Activated CD8-positive, alpha-beta memory T cell treated with anti-CD3 and anti-CD28 coated beads, Interleukin-2, amount 10 ng/mL, durations not matched to agents 7 days and 5 days (primary cell): ENCODE measurements at places on chromosomes 4 and X. TPM values are rescaled to one million over a fixed set of nuclear protein-coding genes. Genes with fewer than 3 reads are reported as not detected.
A peak's percentile ranks its signal among the peaks of the same experiment; 100 is the strongest.

- H3K4me1 ChIP-seq: peaks cover 84% of the 10 kb centered on the region
- no peak for DNase-seq
- H3K27me3 ChIP-seq: no peaks in the 10 kb centered on the region
- H3K27ac ChIP-seq: peak overlapping the region; percentile 45
- H3K36me3 ChIP-seq: peaks cover 18% of the 10 kb centered on the region
These were observed 61.5 kb downstream of the TMEM131L start for GRCh38 chr4:153527690-153528089.

GYPE gene
- total RNA-seq: 1.8 TPM

- no peak within 1 kb of the TSS for H3K4me3 ChIP-seq
- H3K27ac ChIP-seq: no peak within 1 kb of the TSS
- H3K4me1 ChIP-seq: peaks cover 5% of the 10 kb centered on the region
- no peak for DNase-seq
- no peaks in the 10 kb centered on the region for H3K36me3 ChIP-seq
- H3K27me3 ChIP-seq: no peaks in the 10 kb centered on the region
These were observed at the start of gene CLNK for GRCh38 chr4:10684631-10685030. TSS of gene CLNK (minus strand) at chr4:10684768. CDS start at chr4:10667869, 16,899 bp downstream.

GRCh38 chr4:56315543-56315942, 71.7 kb downstream of the AASDH start:
- H3K4me3 ChIP-seq: no peak overlapping the region
- H3K4me1 ChIP-seq: no peaks in the 10 kb centered on the region
- H3K27ac ChIP-seq: no peak overlapping the region
- no peak for DNase-seq
- no peaks in the 10 kb centered on the region for H3K36me3 ChIP-seq

- H3K27ac ChIP-seq: no peak overlapping the region
- H3K27me3 ChIP-seq: no peaks in the 10 kb centered on the region
- no peak for DNase-seq
- H3K36me3 ChIP-seq: no peaks in the 10 kb centered on the region
- no peaks in the 10 kb centered on the region for H3K4me1 ChIP-seq
- no peak overlapping the region for H3K4me3 ChIP-seq
These were observed 468.5 kb downstream of the IQCM start for GRCh38 chr4:149347139-149347538.

CD99L2 gene
- 21.2 TPM for total RNA-seq

NPNT gene
- not detected for total RNA-seq

- no peak overlapping the region for H3K4me3 ChIP-seq
- no peak overlapping the region for H3K27ac ChIP-seq
- peaks cover 9% of the 10 kb centered on the region for H3K4me1 ChIP-seq
- no peak for DNase-seq
These were observed 49.3 kb upstream of the RPL34 start for GRCh38 chr4:108570993-108571569.

DNA sequence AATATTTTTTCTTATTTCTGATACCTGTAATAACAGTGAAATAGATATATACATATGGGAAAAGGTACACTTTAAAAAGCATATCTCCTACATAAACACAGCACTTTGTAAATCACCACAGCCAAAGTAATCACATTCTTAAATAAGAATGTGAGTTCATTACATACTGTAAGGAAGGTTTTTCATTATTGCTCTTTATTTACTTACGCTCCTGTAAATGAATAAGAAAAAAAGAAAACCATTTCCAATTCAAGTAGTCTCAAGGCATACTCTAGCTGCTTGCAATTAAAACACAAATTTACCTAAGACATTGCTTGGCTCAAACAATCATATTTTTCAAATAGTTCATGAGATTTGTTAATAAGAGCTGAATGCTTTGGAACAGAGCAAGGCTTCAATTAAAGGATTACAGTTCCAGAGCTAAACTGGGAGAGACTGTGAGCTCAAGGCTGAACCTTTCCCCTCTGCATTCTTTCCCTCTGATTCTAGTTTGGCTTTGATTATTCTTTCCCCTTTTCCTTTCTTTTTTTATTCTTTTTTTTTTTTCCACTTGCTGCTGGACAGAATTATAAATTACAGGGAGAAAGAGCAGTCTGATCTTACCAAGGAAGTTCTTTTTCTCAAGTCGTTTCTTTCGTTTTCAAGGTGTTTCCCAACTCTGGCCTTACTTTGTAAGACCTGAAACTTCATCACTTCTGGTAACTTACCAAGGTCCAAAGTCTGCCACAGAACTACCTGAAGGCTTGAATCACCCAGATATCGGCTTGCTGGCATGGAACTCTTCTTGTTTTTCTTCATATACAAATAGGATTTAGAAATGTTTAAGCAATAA, 278.3 kb downstream of the INPP4B start:
- peaks cover under 1% of the 10 kb centered on the region for H3K36me3 ChIP-seq
- H3K27me3 ChIP-seq: no peaks in the 10 kb centered on the region
- peaks cover 38% of the 10 kb centered on the region for H3K4me1 ChIP-seq
- H3K4me3 ChIP-seq: peak overlapping the region; percentile 79
- DNase-seq: no peak
- peak overlapping the region; percentile 85 for H3K27ac ChIP-seq

- no peaks in the 10 kb centered on the region for H3K36me3 ChIP-seq
- H3K4me1 ChIP-seq: no peaks in the 10 kb centered on the region
- H3K27ac ChIP-seq: no peak overlapping the region
- H3K27me3 ChIP-seq: peaks cover 27% of the 10 kb centered on the region
These were observed 44.7 kb downstream of the TMEM150C start for GRCh38 chr4:82517043-82517442.

CXCL8 gene
- total RNA-seq: 0.80 TPM

GRCh38 chr4:146329050-146329716, 114.8 kb downstream of the REELD1 start:
- no peaks in the 10 kb centered on the region for H3K27me3 ChIP-seq
- DNase-seq: no peak
- no peak overlapping the region for H3K4me3 ChIP-seq
- H3K27ac ChIP-seq: no peak overlapping the region
- H3K36me3 ChIP-seq: peaks cover 5% of the 10 kb centered on the region

DNA sequence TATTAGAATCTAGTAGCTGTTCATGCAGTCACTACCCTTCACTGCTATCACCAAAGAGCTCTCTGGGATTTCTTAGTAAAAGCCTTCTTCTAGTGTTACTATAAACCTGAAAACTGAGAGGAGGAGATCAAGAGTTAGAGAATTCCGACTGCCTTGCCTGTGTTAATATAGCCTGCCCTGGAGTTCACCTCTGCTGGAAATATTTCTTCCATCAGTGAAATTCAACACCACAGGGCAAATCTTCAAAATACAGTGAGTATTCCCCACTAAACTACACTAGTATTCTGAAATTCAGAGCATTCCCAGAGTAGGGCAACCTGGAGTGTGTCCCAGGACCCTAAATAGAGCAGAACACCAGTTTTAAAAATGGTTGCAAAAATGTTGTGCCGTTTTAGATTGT, 301.1 kb downstream of the ARHGAP24 start:
- no peaks in the 10 kb centered on the region for H3K4me1 ChIP-seq
- no peaks in the 10 kb centered on the region for H3K27me3 ChIP-seq
- H3K36me3 ChIP-seq: no peaks in the 10 kb centered on the region
- no peak overlapping the region for H3K27ac ChIP-seq

DNA sequence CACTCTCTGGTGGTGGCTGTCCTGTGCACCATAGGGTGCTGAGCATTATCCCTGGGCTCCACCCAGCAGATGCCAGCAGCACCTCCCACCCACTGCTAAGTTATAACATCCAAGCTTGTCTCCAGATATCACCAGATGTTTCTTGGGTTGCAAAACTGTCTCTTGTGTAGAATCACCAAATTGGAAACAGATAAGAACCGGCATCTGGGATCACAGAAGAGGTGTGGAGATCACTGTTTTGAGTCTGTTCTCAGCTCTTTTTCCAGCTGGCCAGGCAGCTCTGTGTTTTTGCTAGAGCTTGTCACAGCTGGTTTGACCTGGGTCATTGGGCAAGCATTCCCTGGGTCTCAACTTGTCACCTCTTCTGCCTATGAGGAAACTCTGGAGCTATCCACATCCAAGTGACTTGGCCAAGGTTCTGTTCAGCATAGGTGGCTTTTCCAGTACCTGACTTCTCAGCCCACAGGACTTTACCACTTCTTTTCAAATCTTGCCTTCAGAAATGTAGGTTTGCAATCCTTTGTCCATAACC, 15.3 kb upstream of the PUDP start:
- H3K4me1 ChIP-seq: peaks cover 6% of the 10 kb centered on the region
- no peaks in the 10 kb centered on the region for H3K36me3 ChIP-seq
- no peaks in the 10 kb centered on the region for H3K27me3 ChIP-seq
- H3K4me3 ChIP-seq: no peak overlapping the region
- H3K27ac ChIP-seq: no peak overlapping the region

DNA sequence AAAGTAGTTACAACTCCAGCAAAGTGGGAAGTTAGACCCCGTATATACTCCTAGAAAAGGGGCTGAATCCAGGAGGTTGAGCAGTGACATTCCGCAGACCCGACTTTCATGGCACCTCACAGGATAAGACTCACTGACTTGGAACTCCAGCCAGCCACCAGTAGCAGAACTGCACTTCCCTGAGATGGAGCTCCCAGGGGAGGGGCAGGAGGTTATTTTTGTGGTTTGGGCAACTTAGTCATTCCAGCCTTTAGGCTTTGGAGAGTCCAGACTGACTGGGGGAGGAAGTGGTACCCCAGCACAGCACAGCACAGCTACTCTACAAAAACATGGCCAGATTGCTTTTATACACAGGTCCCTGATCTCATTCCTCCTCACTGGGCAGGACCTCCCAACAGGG, 319.1 kb downstream of the PCDH19 start:
- H3K27me3 ChIP-seq: no peaks in the 10 kb centered on the region
- H3K27ac ChIP-seq: no peak overlapping the region
- H3K4me1 ChIP-seq: no peaks in the 10 kb centered on the region
- H3K4me3 ChIP-seq: no peak overlapping the region
- no peak for DNase-seq
- no peaks in the 10 kb centered on the region for H3K36me3 ChIP-seq

GRCh38 chrX:15785176-15785750, 5.0 kb upstream of the ZRSR2 start:
- DNase-seq: no peak
- H3K36me3 ChIP-seq: peaks cover 16% of the 10 kb centered on the region
- no peaks in the 10 kb centered on the region for H3K27me3 ChIP-seq
- H3K4me1 ChIP-seq: peaks cover 18% of the 10 kb centered on the region
- no peak overlapping the region for H3K4me3 ChIP-seq
- H3K27ac ChIP-seq: no peak overlapping the region

PAGE5 gene
- total RNA-seq: 0.47 TPM

DNA sequence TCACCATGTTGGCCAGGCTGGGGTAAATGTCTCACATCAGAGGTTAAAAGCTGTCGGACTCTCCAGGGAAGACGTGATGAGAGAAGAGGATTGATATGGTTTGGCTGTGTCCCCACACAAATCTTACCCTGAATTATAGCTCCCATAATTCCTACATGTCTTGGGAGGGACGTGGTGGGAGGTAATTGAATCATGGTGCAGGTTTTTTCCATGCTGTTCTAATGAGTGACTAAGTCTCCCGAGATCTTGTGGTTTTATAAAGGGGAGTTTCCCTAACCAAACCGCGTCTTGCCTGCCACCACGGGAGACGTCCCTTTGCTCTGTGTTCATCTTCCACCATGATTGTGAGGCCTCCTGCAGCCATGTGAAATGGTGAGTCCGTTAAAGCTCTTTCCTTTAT, 64.4 kb downstream of the ASMT start:
- peaks cover 47% of the 10 kb centered on the region for H3K36me3 ChIP-seq
- H3K27me3 ChIP-seq: no peaks in the 10 kb centered on the region
- H3K4me3 ChIP-seq: no peak overlapping the region
- peak; percentile 47 for DNase-seq
- H3K4me1 ChIP-seq: peaks cover 29% of the 10 kb centered on the region
- H3K27ac ChIP-seq: peak overlapping the region; percentile 33

DNA sequence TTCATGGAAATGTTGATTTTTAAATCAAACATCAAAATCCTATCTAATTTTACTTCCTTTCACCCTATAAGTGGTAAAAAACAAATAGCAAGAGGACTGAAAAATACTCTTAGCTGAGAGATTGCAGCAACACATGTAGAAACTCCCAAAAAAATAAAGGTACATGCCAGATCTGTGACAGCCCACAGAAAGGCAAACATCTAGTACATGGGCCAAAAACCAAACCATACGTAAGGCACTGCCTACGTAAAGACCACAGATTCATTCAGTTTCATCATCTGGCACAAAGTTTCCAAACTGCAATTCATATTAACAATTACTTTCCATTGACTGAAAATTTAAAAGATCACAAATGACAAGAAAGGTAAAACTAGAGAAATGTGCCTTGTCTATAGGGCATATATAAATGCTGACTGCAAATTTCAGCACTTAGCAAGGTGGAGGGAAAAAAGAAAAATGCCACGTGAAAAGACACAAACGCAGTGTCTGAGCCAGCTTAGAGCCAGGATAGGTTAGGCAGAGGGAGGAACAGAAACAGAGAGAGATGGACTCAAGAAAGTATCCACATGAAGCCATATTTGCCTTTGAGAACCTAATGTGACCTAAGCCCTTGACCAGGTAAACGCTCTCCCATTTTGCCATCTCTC, 88.1 kb downstream of the TSPAN5 start:
- DNase-seq: no peak
- no peaks in the 10 kb centered on the region for H3K27me3 ChIP-seq
- H3K27ac ChIP-seq: no peak overlapping the region
- peaks cover 22% of the 10 kb centered on the region for H3K36me3 ChIP-seq
- H3K4me3 ChIP-seq: no peak overlapping the region

PRDX4 gene
- 35.5 TPM for total RNA-seq

DNA sequence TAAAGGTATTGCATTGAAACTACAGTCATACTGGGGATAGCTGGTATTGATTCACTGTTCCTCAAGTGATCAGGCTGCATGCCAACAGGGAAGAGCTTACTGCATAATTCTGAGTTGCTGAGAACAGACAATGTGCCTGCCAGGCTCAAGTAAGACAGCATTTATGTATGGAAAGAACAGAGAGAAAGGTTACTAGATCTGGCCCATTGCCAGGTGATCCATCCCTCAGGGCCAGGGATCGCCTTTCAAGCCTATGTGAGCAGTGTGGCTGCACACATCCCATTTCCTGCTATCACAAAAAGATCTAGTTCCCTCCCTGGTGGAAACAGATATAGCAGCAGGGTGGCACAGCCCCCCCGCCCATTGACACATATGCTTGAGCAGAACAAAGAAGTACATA, 254.0 kb downstream of the TMA16 start:
- no peaks in the 10 kb centered on the region for H3K27me3 ChIP-seq
- no peaks in the 10 kb centered on the region for H3K36me3 ChIP-seq

DNA sequence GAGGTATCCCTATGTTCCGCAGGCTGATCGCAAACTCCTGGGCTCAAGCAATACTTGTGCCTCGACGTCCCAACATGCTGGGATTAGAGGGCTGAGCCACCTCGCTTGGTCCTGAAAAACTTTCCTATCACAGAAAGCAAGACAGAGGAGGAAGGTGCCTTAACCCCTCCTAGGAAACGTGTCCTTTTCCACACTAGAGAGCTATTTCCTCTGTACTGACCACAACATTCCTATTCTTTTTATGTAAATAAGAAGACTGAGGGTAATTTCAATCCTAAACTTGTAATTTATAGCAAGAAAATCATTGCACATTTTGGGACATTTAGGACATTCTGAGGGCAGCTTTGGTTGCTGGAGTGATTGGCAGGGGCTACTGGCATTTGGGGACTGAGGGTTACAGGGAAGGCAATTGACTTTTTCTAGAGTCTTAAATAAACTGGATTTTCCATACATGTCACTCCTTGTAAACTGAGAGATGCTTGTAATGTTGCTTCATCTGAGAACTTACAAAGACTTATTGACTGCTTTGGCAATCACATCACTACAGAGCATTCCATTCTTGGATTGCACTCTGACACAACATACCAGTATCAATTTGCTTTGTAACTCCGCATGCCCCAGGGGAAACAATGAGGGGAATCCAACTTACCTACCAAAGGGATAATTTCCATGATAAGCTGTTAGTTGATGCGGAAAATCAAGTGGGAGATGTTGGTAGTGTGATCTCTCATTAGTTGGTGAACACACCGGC, 15.6 kb downstream of the XAGE3 start:
- H3K4me3 ChIP-seq: no peak overlapping the region
- H3K36me3 ChIP-seq: no peaks in the 10 kb centered on the region
- peaks cover 1% of the 10 kb centered on the region for H3K27me3 ChIP-seq
- no peaks in the 10 kb centered on the region for H3K4me1 ChIP-seq
- DNase-seq: no peak

TREX2 gene
- 1.8 TPM for total RNA-seq

SSX4 gene
- not detected for total RNA-seq
